ENCODE measurements at places on chromosomes 1 and 21.

- no peak for DNase-seq
Measured at GRCh38 chr1:7781501-7781900, 2.6 kb upstream of the PER3 start.

DNA sequence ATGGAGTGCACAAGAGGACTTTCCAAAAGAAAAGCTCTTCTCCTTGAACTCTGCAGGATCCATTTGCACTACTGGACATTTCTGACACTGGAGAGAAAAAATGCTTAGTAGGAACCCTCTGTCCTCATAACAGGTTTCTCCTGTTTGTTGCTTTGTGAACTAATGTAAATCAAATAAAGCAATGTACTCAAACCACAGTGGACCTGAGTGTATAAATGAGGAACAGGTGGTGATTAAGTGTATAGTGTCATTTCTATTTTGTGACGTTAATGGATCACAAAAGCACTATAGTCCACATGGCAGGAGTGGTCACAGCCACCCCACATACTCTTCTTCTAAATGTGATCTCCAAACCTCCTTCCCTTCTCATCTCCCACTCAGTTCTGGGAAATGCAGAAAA is 268.4 kb upstream of the DUSP10 start:
- DNase-seq, result no peak

DNA sequence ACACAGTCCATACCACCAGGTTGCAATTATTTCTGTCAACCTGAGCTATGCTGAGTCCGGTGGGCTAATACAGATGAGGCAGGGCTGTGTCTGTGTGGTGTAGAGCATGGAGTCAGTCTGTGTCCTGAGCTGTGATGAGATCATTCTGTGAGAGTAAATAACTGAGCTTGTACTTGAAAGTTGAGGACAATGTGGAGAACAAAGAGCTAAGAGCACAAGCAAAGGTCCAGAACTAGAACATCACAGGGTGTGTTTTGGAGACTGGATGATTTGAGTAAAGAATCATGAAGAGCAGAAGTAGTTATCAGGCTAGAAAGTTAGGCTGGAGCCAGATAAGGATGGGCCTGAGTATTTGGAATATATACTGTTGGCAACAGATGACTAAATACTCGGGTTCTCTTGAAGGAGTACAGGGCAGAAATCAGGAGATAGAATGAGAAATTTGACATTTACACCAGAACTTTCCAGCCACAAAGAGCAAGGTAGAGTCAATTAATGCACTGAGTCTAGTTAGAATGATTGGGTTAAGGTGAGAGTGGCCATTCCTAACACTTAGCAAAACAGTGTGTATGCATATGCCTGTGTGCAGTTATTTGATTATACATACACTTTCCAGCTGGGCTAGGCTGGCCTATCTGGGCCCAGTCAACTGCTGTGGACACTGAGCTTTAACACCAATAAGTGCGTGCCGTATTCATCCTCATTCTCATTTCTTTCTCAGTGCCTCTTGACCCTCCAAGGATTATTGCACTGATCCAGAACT is 48.8 kb downstream of the LEPR start:
- DNase-seq, result no peak

GRCh38 chr1:172476218-172476811 is 32.4 kb upstream of the PIGC start:
- no peak for DNase-seq

DNA sequence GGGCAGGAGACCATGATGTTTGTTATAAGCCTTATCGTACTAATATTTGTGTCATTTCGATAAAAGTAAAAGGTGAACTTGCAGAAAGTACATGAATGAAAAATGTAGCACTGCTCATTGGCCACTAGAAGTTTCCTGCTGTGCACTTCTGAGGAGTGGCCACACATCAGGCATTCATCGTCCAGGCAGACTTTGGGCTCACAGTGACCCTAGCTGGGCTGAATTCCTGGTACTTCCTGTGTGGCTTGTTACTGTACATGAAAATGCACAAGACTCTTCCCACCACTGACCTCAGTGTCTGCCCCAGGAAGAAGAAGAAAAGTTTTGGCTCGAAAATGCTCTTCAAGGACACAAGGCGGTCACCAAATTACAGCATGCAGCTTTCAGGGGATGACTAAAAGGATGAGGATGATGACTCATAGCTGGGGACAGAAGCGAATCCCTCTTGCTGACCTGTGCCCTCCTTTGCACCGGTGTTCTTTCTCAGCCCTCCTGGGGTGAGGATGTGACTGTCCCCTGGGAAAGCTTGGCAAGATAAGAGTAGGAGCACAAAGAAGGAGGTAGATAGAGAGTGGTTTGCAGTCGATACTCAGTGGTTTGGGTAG is 252.4 kb upstream of the KAZN start:
- DNase-seq, result no peak

- DNase-seq, result no peak
Measured at GRCh38 chr1:39294531-39294930, 90.0 kb downstream of the MACF1 start.

DNA sequence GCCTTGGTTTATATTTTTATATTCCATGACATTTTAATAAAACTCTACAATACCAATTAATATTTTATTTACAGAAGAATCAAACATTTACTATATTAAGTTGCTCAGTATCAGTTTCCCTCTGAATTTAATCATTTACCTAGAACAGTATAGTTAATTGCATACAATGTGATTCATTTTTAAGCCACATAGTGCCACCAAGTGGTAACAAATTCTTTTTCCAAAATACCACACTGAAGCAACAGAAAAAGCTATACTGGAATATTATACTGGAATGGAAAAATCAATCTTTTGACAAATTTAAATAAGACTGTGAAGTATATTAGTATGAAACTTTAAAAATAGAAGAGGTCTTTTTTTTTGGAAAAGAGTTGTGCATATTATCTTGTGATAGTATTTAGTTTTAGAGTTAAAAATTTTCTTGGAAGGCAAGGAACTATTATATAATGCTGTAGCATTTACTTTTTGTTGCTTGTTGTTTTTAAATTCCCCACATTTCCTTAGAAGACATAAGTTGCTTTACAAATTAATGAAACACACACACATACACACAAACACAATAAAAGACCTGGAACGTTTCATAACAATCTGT is 57.3 kb downstream of the ZNF644 start:
- no peak for DNase-seq

GRCh38 chr1:40849801-40850592 is 12.2 kb downstream of the CITED4 start:
- DNase-seq, result peak; percentile 34

DNA sequence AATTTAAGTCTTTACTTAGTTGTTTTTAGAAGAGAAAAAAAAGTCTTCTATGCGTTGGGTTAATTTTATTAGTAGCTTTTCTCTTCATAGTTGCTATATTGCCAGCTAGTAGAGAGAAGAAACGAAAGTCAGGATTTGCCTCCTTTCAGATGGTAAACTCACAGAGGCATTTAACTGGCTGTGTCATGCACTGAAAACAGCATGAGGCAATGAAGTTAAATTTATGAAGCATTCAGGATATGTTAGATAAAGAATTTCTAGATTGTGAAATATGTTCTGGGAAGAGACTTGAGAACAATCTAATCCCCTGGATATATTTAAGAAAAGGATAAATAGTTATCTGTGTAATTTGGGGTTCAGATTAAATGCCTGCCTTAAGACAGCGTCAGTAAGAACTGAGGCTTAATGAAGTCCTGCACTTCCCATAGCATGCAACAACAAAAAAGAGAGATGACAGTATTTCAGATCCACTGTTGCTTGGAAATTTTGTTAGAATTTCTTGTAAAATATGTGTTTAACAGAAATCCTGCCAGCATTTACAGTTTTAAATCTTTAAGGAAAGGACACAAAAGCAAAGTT is 1.7 kb downstream of the ANGPTL1 start:
- no peak for DNase-seq

DNA sequence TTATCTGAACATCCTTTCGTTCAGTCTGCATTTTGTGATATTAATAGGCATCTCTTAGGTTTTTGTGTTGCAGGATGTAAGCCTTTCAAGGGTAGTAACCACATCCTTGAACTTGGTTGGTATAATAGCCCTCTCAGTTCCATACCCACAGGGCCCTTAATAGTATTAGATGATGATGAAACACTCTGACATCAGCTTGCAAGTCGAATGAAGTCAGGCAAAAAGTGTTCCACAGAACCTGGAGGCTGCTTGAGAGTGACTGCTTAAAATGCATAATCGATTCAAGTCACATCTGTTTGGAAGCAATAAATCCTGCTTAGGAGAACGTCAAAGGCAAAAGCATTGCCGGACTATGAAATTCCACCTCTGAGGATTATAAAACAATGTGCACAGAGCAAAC is 415.6 kb upstream of the KAZN start:
- DNase-seq, result no peak

DNA sequence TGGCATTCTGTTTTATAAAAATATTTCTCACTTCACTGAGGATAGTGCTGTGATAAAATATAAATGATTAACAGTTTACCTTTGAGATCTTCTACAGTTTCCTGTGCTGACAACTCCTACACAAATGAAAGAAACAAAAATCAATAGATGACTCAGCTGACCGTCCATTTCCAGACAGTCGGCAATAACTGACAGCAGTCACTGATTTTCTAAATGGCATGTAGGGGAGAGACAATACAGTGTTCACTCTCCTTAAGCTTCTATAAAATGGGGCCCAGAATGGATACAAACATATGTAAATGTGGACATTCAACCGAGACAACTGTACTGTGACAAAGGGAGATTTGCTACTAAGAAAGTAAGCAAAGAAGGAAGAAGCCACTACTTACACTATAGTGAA is 34.3 kb downstream of the PCNX2 start:
- no peak for DNase-seq

- no peak for DNase-seq
Measured at GRCh38 chr1:5029136-5029535, 374.7 kb downstream of the AJAP1 start.

DNA sequence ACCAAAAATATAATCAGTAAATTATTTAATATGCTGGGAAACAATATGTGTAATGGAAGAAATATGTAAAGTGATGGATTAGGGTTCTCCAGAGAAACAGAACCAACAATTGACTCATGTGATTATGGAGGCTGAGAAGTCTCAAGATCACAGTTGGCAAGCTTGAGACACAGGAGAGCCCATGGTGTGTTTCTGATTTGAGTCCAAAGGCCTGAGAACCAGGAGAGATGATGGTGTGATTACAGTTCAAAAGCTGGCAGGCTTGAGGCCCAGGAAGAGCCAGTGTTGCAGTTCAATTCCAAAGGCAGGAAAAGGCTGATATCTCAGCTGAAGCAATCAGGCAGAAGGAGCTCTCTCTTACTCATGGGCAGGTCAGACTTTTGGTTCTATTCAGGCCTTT is 138.8 kb upstream of the NBPF11 start:
- DNase-seq, result no peak

DNA sequence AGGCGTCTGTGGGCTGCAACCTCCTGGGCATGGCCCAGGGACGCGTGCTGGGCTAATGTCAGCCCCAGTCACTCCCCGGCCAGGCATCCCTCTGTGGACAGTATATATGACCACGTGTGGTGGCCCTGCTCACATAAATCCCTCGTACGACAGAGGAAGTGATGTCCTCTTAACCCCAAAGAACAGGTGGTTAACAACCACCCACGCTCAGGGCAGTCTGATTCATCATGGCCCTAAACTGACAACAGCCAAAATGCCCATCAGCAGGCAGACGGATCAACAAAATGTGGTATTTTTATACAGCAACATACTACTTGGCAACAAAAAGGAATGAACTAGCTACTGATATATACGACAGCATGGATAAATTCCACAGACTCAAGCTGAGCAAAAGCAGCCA is 51.0 kb downstream of the ECE1 start:
- DNase-seq, result no peak

GRCh38 chr1:30328401-30329262 is 394.8 kb downstream of the MATN1 start:
- DNase-seq, result no peak

DNA sequence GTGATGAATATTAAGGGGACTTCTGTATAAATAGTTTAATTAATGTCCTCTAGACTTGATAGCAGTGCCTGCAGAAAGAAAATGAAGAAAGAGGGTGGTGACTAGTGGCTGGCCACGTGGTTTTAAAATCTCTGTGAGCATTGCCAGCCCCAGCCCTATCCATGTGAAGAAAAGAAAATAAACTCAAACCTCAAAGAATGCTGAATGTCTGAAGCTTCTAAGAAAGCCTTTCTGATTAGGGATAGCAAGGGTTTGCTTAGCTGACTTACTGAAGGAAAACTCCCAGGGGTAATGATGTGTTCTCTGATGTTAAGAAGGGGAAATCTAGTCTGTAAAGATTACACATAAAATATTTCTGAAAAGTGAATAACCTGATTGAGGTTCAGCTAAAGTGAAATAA is 31.8 kb downstream of the ADGRL2 start:
- no peak for DNase-seq

GRCh38 chr1:193068013-193068412 is 8.6 kb downstream of the RO60 start:
- no peak for DNase-seq

DNA sequence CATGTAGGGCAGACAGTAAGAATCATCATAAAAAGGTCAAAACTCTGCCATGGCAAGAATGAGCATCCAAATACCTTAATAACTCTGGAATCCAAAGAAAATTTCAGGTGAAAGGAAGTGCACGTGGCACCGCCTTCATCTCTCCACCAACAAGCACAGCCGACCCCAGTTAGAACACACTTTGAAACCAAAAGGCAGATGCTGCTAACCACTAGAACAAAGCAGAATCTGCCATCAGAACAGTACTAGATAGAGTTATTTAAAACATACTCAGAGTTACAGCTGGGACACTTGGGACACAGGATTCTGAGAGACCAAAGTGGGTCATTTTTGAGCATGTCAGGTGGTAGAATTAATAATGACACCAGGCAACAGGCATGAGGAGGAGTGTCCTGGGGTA is 106.7 kb upstream of the SOD1 start:
- DNase-seq, result no peak

- DNase-seq, result no peak
Measured at GRCh38 chr1:234197839-234198238, 175.4 kb upstream of the COA6 start.

DNA sequence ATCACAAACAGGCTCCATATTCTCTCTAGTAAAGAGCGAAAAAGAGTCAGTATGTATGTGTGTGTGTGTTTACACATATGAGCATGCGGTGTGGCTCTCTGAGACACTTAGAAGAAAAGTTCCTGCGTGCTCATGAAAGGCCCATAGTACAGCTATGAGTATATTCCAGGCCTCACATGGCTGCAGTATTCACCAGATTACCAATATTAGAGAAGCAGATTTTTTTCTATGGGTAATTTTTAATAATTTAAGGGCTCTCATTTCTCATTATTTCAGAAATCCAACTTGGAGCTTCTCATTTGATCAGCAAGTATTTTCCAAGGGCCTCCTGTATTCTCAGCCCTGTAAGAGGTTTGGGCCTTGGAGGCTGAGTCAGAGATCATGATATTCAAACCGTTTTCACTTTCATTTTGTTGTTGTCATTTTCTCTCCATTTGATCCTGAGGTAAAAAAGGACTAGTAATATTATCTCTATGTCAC is 232.9 kb upstream of the SGIP1 start:
- DNase-seq, result no peak

Data from activated CD8-positive, alpha-beta memory T cell treated with anti-CD3 and anti-CD28 coated beads for 1 hour (primary cell).